ENCODE measurements at places on chromosomes 4 and X.
A peak's percentile ranks its signal among the peaks of the same experiment; 100 is the strongest.

GRCh38 chr4:17232566-17233253, 279.2 kb downstream of the QDPR start:
- no peak for DNase-seq

GRCh38 chrX:150849996-150850720, 48.3 kb downstream of the CD99L2 start:
- DNase-seq = no peak

GRCh38 chrX:43560247-43560946, 95.7 kb upstream of the MAOA start:
- no peak for DNase-seq

GRCh38 chrX:47927212-47927611, 76.6 kb downstream of the ZNF182 start:
- DNase-seq = no peak

GRCh38 chr4:23876418-23877089, 13.3 kb downstream of the PPARGC1A start:
- DNase-seq = no peak

DNA sequence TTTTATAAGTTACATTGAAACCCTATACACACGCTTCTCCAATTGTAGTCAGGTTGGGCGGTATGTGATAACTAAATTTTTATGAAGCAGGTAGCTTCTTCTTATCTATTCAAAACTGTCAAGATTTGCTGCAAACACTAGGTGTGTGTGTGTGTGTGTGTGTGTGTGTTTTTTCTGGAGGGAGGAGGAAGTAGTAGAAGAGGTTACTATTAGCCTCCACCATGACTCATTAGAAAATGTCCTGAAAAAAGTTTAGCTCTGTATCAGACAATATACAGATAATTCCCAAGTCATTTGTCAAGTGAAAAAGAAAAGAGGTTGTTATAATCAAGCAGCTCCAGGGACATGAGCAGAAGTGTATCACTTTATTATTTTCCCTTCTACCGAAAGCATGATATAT, 33.9 kb downstream of the PCDH7 start:
- no peak for DNase-seq

DNA sequence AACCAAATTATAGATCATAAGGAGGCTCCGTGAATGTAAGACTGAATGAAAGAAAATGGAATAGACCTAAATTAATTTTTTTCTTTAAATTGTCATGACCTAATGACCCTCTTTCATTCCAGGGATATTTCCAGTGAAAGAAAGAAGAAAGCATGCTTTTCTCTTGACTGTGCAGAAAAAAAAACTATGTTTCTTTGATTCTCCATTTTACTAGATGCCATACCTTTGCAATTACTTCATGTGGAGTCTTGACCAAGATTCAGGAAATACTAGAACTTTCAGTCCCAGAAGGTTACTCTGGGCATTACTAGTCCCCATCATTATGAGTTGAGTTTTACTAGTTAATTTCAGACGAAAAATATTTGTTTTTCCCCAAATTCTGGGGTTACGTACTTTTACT, 6.4 kb upstream of the COMMD8 start:
- no peak for DNase-seq

DNA sequence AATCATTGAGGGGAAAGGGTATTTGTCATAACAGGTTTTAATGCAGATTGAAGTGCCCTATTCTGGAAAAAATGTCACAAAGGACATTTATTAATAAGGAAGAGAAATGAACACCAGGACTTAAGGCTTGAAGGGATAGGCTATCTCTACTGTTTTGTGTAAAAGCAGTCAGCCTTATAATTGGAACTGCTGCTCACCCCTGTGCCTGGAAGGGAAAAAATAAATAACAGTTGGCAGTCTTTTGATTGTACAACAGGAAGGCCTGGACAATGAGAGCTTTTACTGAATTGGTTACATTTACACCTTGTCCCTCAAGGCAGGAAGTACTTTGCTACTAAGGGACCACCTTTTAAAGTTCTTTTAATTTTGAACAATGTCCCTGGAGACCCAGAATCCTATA, 17.8 kb upstream of the MAGED4 start:
- no peak for DNase-seq

DNA sequence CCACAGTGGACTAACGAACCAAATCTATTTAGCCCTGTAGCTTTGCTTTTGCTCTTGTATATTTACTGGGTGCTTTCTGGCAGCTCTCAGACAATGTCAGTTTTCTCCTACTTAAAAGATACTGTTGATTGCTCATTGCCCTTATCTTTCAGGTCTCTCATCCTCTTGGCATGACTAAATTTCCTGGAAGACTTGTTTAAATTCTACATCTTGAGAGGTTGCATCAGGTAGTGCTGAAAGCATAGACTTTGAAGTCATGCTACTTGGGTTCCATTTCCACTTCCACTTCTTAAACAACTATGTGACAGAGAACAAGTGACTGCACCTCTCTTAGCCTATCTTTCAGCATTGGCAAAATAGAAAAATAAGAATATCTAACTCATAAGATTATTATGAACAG, 8.4 kb downstream of the TDO2 start:
- no peak for DNase-seq

- no peak for DNase-seq
Measured at GRCh38 chr4:109994415-109994827, 81.7 kb downstream of the EGF start.

GRCh38 chr4:170736710-170737109, 647.0 kb upstream of the AADAT start:
- DNase-seq = no peak

DNA sequence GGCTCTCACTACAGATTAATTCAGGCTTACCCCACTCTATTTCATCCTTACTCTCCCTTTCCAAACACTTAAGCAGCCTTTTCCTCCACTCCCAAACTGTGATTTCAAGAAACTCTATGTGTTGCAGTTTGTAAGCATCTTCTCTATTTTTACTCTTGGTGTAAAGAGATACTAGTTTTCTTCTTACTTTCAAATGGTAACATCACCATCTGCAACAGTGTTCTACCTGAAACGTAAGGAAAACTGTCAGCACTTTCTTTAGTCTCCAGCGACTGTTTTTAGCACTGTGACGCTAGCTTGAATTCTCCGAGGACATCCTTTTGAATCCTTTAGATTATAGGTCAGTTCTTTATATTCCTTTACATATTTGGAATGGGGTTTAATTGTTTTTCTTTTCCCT, 335.2 kb downstream of the PDGFC start:
- no peak for DNase-seq

GRCh38 chrX:12383196-12383595, 244.9 kb downstream of the FRMPD4 start:
- DNase-seq = no peak

GRCh38 chrX:131907488-131908314, 115.4 kb upstream of the STK26 start:
- DNase-seq = no peak

- DNase-seq = no peak
Measured at GRCh38 chr4:134702374-134702773, 500.8 kb upstream of the PABPC4L start.

GRCh38 chrX:133608406-133608805, 193.1 kb upstream of the GPC4 start:
- DNase-seq = no peak

DNA sequence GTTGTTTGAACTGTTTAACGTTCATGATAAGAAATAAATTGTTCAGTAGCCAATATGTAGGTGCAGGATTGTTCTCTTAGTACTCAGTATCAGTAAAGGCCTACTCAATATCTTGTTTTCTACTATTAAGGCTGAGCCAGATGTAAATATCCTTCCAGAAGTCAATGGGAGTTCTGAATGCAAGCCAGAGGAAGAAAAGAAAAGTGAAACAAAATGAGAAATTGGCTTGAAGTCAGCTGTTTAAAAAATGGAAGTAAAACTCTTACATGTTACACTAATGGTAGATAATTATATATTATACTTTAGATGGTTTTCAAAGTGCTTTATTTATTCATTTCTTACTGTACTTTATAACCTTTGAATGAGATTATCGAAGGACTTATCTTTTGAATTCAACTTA, 1417.9 kb downstream of the ADGRL3 start:
- DNase-seq = no peak

GRCh38 chrX:38796946-38797345, 4.3 kb upstream of the MID1IP1 start:
- DNase-seq = no peak

- no peak for DNase-seq
Measured at GRCh38 chrX:53116101-53116500, 22.2 kb downstream of the KANTR start.

DNA sequence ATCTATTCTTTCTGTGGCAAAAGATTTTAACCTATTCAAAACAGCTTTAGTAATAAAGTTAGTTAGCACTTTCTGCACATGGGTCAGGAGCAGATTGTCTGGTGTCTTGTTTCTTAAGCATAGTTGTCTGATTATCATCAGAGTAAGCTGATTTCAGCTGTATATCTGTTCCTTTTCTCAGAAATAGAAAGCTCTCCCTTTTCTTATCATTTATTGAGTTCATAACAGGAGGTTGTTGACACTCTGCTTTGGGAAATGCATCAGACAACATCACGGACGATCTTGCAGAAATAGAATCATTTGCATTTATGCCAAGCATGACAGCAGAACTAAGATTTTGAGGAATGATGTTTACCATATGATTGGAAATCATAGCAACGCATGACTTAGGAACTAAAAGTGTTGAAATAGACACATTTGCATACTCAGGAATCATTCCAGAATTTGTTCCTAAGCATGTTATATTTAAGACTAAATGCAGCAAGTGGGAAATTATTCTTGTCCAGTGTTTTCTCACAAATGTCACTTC, 66.7 kb downstream of the RBMX2 start:
- no peak for DNase-seq

DNA sequence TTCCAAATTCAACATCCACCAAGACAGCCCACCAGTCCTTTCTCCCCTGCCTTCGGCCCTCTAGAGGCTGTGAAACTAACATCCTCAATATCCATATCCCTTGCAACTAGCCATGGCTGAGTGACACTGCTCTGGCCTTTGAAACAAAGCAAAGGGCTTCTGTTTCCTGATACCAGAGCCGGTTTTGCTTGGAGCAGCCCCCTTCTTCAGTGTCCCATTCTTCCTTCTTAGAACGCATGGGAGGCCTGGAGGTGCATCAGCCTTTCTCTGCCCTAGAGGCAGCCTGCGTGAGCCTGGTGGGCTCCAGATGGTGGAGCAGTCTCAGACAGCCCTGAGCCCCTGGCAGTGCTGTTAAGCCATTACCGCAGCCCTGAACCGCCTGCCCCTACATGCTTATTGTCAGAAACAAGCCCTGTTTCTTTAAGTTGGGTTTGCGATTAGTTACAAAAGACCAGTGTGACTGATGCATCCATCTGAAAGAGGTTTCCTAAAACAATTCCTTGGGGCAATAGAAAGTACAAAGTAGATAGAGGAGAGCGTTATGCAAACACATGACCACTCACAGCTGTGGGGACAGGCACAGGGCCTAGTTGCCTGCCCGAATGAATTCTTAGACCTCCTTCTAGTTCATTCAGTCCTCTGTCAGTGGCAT, 74.1 kb downstream of the EVC start:
- DNase-seq = peak; percentile 10

- DNase-seq = no peak
Measured at GRCh38 chrX:154602766-154603437, 16.2 kb downstream of the CTAG1B start.

DNA sequence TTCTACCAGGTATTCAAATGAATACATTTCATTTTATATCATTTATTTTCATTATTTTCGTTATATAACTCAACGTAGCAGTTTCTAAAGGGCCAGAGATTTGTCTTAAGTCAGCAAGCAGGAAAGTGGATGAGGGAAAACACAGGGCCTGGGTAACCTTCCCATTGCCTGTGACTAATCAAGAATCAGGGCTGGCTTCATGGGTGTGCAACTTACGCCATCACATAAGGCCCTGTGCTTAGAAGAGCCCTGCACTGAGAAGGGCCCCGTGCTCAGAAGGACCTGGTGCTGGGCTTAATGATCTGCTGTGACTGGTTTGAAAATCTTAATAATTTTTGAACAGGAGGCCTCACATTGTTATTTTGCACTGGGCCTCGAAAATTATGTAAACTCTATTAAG, 65.4 kb upstream of the FAM9C start:
- DNase-seq = no peak

DNA sequence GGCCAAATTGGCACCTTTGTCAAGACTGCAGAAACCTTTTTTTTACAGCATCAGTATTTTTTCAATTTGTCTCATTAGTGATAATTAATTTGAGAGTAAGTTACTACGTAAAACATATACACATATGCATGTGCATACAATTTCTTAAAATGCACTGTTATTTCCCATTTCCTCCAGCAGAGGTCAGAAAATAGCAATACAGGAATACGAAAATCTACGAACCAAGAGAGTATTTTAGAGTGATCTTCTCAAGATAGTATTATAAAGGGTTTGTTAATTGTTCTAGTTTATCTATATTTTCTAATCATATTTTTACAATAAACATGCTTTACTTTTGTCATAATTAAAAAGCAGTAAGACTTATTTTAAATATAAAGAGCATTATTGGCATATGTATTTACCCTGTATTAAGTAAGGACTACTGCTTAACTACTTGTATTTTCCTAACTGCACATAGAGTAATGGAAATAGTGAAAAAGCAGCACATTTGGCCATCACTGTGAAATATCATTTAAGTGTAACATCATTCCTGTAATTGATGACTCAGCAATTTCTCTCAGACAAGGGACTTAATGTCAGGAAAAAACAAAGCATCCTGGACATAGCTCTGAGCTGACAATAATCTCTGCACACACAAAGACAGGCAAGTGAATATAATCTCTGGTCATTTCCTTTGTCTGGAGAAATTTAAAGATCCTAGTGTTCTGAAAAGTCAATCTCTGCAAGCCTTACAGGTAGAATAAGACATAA, 45.6 kb downstream of the MAOB start:
- DNase-seq = no peak

- DNase-seq = no peak
Measured at GRCh38 chr4:25441519-25442117, 64.6 kb downstream of the ANAPC4 start.

- no peak for DNase-seq
Measured at GRCh38 chr4:185849664-185850550, 37.9 kb upstream of the SORBS2 start.

DNA sequence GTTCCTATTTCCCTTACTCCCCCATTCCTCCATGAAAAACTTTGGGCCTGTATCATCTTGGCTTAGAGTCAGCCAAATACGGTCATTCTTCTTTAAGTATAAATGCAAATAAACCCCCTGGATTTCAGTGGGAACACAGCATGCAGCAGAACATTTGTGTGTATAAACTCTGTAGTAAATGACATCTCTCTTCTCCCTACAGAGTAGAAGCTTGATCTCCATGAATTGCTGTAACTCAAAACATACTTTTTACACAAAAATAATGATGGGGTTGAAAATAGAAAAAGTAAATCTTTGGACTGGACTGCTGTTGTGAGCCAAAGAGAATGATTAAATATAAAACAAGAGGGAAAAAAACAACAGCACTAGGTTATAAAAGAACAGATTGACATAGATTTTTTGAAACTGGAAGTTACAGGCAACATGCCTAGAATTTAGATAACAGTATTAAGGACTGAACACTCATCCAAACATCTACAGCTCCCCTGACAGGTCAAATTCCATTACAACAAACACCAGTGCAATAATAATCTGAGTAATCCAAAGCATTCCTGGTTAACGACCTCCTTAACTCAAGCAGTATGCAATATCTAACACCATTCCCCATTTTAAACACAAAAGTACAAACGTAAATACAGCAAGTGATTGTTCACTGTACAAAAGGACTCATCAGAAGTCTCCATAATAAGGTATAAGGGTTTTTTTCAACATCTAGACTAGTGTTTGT, 30.7 kb downstream of the TSPAN5 start:
- no peak for DNase-seq
